ENCODE measurements at places on chromosomes 3 and 15.

DNA sequence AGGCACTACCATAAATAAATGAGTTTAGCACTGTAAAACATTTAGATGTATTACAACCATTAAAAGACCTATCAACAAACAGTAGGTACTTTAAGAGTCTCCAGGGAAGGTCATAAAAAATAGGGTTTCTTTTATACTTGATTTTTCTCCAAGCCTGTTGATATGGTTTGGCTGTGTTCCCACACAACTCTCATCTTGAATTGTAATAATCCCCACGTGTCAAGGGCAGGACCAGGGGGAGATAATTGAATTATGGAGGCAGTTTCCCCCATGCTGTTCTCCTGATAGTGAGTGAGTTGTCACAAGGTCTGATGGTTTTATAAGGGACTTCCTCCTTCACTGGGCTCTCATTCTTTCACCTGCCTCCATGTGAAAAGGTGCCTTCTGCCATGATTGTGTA is 468.9 kb upstream of the UBE2E2 start:
- DNase-seq = no peak

DNA sequence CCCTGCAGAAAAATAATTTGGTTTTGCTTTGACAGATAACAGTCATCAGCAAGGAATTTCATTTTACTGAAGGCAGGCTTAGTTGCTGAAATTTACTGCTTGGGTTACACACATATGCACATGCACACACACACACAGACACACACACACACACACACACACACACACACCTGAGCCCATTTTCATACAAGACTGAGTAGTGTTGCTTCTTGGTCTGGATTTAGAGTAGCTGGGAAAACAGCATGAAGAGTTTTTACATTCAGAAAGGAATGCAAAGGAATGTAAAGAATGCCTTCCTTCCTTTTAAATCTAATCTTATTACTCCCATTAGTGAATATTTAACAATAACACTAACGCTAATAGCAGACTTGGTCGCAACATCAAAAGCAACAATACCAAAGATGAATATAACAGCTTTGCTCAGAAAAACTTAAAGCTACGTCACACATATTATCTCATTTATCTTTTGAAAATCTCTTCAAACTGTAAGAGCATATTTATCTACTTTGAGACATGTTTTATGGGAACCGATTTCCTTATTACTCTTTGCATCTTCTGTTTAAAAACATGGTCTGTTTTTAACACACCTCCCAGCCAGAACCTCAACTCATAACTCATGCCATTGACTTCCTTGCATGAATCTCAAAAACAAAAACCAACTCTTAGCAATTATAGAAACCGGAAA is 32.5 kb downstream of the RFTN1 start:
- DNase-seq = no peak

DNA sequence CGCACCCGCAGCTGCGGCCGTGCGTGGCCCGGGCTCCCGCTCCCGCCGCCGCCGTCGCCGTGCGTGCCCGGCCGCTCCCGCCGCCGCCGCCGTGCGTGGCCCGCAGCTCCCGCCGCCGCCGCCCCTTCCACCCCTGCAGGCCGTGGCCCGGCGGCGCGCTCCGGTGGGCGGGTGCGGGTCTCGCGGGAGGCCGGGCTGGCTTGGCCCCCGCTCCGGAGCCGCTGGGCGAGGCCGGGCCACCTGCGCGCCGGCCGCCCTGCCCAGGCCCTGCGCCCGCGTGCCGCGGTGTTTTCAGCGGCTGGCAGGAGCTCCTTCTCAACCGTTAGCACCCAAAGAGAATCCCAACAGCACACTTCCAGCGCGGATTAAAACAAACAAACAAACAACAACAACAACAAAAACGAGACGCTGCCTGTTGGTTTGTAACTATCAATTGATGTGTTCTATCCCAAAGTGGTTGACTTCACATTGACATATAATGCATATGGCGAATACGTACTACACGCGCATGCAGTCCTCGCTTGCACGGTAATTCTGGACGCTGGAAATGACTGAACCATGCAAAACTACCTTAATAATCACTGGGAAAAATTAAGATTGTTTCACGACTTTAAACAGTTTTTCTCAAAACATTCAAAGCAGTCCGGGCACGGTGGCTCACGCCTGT is 113.7 kb upstream of the GOLGA8J start:
- DNase-seq = no peak

DNA sequence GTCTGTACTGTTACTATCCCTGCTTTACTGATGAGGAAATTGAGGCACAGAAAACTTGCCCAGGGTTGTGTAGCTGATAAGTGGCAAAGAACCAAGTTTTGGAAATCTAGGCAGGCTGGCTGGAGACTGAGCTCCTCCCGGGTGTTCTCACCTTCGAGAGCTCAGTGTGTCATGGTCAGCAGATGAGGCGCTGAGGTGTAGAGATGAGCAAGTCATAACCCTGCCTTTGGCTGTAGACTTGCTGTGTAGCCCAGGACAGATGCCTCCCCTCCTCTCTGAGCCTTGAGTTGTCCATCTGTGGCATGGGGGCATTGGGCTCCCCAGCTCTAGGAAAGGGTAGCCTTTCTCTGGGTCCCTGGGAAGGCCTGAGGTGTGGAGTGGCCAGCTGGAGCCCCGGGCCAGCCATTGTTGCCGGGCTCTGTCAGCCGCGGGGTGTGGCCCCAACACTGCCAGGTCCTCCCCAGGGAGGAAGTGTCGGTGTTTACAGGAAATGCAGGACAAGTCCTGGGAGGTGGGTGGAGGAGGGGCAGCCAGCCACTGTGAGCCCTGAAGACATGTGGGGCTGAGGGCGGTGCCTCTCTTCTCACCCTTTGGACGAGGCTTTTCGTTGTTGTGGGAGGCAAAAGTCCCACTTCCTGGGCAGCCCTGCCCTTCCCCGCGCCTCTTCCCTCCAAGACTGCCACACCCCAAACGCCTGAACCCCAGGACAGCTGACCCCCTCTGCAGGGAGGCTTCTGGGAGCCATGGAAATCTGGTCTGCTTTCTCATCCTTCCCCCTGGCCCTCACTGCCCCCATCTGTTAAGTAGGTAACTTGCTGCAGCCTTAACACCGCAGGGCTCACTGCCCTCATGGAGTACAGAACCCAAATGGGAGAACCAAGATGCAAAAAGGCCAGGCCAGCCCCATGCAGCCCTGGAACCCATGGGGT is 29.1 kb downstream of the FGD5 start:
- no peak for DNase-seq

DNA sequence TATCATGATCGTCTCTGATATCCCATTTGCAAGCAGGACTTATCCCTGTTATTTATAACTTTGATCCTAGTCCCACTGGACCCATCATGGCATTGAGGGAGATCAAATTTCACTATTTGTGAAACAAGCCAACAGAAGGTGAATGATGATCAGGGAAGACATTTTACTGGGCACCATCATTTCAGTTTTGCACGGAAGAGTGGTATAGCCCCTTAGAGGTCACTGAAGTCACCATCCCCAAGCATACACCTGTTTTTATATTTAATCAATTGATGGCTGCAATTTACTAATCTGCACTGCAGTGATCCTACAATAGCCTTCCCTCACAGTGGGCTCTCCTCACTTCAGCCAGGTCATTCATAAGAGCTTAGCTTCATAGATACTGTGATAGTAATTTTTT is 132.4 kb downstream of the FHIT start:
- DNase-seq = no peak

DNA sequence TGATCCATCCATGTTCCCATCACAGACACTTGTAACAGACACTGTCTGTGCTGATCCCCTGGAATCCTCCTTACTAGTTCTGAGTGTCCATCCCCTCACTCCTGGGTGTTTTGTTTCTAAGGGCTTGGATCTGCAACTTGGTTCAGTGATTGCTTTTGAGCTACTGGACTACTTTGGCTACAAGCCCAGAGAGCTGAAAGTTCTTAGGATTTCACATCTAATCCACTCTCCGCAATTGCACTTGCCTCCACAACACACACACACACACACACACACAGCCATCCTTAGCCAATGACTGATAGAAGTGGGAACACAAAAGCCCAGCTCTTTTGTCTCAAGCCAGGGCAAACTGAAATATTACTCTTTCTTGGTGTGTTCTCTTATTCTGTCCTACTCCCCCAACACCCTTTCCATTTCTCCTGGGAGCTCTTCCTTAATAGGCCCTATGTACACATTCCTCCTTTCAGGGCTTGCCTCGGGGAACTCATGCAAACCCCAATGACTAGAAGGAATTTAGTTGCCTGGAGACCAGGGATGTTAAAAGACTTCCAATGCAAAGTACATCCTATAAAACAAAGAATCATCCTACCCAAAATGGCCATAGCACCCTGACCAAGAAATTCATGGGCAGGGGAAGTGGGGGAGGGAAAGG is 206.1 kb upstream of the UBE2E2 start:
- no peak for DNase-seq

- no peak for DNase-seq
Measured at GRCh38 chr15:36601952-36602351, 22.5 kb downstream of the CDIN1 start.

DNA sequence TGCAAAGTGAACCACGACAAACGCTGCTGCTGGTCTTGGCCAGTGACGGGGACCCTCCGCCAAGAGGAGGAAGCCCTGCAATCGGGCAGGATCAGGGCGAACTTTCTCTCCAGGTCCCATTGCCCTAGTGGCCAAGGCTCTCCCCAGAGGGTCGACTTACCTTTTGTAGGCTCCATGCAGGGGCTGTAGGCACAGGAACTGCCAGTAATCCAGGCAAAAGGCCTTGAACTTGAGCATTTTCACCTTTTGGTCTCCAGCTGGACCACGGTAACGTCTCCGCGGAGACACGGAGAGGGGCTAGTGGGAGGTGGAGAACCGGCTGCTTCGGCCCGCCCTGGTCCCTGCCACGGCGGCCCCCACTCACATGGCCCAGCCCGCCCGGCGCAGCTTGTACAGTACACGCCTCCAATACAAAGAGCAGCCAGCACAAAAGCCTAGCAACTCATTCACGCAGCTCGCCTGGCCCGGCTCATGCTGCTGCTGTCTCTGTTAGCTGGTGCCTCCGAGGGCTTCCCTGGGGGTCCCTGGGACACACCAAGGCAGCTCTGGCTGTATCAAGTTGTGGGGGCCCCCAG is 31.0 kb downstream of the IQSEC1 start:
- no peak for DNase-seq

Measured in D721Med (cell line).